H9 (cell line): ENCODE measurements at places on chromosomes 16 and 17.

DNA sequence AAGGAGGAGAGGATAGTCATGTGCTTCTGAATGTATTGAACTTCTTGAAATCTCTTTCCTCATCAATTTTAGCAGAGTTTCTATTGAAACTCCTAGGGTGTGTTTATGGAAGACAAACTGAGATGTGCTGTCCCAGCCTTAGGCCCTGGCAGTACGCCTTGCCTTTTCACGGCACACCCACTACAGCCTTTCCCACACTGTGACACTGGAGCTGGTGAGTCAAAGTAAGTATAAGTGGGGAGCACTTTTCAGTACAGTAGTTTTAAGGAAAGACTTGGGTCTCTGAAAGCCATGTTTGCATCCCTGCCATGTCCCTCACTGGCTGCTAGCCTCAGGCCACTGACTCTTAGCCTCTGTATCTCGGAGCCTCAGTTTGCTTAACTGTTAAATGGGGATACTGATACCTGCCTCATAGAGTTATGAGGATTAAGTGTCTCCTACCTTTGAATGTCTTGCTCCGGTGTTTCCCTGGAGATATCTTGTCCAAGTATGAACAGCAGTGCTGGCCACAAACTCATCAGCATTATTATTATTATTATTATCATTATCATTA, 144.7 kb upstream of the CRHR1 start:
- no peak overlapping the region for H3K4me3 ChIP-seq
- DNase-seq, result no peak
- H3K27me3 ChIP-seq, result no peaks in the 10 kb centered on the region
- H3K27ac ChIP-seq, result no peak overlapping the region
- H3K4me1 ChIP-seq, result no peaks in the 10 kb centered on the region
- H3K36me3 ChIP-seq, result peaks cover 24% of the 10 kb centered on the region

GRCh38 chr17:37191219-37191618, 184.6 kb upstream of the C17orf78 start:
- no peak overlapping the region for H3K27ac ChIP-seq
- no peak for DNase-seq
- peaks cover 53% of the 10 kb centered on the region for H3K36me3 ChIP-seq
- no peak overlapping the region for H3K4me3 ChIP-seq
- H3K27me3 ChIP-seq, result no peaks in the 10 kb centered on the region

DNA sequence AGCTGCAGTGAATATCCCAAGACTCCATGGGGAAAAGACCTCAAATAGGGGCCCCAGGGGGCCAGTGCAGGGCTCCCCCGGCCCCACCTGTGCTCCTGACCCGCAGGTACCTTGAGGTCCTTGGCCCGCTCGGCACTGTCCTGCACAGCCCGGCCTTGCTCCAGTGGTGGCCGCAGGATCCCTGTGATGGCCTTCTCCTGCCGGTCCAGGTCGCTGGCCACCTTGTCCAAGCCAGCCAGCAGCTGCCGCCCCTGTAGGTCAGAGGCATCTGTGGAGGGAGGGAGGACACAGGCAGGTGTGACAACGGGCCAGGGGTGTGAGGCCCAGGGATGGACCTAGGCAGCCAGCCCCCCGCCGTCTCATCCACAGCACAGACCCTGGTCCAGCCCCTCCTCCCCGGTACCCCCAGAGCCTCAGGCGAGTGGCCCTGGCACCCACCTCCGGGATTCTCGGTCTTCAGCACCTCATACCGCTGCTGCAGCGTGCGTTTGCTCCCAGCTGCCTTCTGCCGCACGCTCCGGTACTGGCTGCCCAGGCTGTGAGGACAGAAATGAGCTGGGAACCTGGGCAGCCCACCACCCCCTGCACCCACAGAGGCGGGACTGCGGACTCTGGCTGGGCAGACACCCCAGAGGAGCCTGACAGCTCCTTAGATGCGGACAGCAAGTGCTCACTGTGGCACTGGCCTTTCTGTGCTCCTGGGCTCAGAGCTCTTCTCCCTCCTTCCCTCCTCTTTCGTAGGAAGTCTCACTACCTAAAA, 43.7 kb downstream of the PPL start:
- H3K36me3 ChIP-seq, result peaks cover 70% of the 10 kb centered on the region

DNA sequence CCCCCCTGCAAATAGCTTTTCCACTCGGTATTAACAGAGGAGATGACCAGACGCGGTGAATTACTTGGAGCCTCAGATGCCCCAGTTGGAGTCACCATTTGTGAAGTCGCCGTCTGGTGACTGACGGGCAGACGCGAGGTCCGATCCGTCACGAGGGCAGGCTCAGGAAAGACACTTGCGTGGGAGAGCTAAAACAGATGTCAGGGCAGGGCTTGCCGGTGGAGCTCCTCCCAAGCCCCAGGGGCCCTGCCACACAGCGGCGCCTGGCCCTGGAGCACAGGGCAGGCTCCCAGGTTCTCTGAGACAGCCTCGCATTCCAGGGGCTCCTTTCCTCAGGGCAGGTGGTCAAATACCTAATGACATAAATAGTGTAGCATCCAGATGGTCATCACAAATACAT, 348.3 kb downstream of the C16orf95 start:
- no peak overlapping the region for H3K27ac ChIP-seq
- H3K27me3 ChIP-seq, result no peaks in the 10 kb centered on the region
- no peak for DNase-seq
- no peaks in the 10 kb centered on the region for H3K4me1 ChIP-seq
- no peaks in the 10 kb centered on the region for H3K36me3 ChIP-seq

DNA sequence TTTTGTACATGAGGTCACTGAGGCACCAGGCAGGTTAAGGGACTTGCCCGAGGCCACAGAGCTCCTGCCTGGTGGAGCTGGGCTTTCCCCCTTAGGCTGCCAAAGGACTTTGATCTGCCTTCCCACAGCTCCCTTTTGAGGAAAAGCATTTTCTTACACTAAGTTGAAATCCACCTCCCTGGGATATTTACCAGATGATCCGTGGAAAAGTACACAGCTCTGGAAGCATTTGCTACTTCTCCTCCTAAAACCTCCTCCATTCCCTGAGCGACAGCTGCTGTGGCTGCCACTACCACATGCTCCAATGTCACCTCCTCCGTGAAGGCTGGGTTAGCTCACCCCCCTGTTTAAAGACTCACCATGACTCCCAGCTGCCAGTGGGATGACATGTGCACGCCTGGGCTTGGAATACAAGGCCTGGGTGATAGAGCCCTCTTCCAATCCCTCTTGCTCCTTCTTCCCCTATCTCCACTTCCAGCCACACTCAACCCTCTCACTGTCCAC, 1.2 kb upstream of the MPRIP start:
- no peaks in the 10 kb centered on the region for H3K27me3 ChIP-seq
- peaks cover 3% of the 10 kb centered on the region for H3K36me3 ChIP-seq
- H3K4me1 ChIP-seq, result peaks cover 5% of the 10 kb centered on the region; the same call in 1 of the 2 replicates
- H3K27ac ChIP-seq, result no peak overlapping the region

- no peak overlapping the region for H3K4me3 ChIP-seq
- H3K27me3 ChIP-seq, result no peaks in the 10 kb centered on the region
- DNase-seq, result no peak
- no peak overlapping the region for H3K27ac ChIP-seq
Observed at GRCh38 chr17:75757086-75757681, 7.8 kb downstream of the GALK1 start.

- no peak overlapping the region for H3K4me3 ChIP-seq
- H3K4me1 ChIP-seq, result no peaks in the 10 kb centered on the region
- H3K27ac ChIP-seq, result no peak overlapping the region
- no peaks in the 10 kb centered on the region for H3K27me3 ChIP-seq
- H3K36me3 ChIP-seq, result no peaks in the 10 kb centered on the region
- DNase-seq, result no peak
Observed at GRCh38 chr17:60717814-60718213, 40.2 kb downstream of the BCAS3 start.

DNA sequence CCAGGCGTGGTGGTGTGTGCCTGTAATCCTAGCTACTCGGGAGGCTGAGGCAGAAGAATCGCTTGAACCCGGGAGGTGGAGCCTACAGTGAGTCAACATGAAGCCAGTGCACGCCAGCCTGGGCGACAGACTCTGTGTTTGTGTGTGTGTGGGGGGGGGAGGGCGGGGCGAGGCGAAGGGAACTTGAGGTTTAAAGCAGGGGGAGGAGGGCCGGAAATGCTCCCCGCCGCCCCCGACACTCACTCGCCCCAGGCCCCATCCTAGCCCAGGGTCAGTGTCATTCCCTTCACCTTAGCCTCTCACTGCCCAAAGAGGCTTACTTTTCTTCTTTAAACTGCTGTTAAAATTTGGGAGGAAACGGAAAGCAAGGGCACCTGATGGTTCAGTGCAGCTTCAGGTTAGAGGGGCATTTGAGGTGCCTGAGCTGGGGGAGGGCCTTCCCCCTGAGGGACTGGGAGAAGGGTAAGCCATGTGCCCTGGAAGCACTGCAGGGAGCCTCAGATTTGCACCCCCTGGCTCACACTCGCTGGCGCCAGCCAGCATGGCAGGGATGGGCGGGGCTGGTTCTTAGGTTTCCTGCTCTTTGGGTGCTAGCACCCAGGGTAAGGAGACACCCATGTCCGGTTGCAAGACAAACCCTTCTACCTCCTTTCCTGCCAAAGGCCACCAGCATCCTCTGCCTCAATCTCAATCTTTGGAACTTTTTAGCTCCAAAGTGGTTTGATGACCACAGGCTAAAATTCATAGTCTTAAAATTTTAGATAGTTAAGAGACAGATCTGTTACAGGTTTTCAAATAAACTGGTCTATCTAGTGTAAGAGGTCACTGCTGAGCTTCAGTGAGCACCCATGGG, 2.2 kb upstream of the LIMD2 start:
- no peak overlapping the region for H3K27ac ChIP-seq
- H3K27me3 ChIP-seq, result no peaks in the 10 kb centered on the region
- no peak for DNase-seq

- no peaks in the 10 kb centered on the region for H3K36me3 ChIP-seq
- no peak overlapping the region for H3K4me3 ChIP-seq
- H3K4me1 ChIP-seq, result no peaks in the 10 kb centered on the region
- no peak overlapping the region for H3K27ac ChIP-seq
- DNase-seq, result no peak
Observed at GRCh38 chr16:142405-142967, 4.0 kb upstream of the NPRL3 start.

- DNase-seq, result peak; percentile 80
- H3K4me3 ChIP-seq, result peak within 1 kb of the TSS; percentile 85
- H3K36me3 ChIP-seq, result peaks cover 33% of the 10 kb centered on the region
- H3K4me1 ChIP-seq, result 0 out of 2 replicates have a peak, but pooled peaks cover 4% of the 10 kb centered on the region
- H3K27me3 ChIP-seq, result no peaks in the 10 kb centered on the region
Observed at GRCh38 chr17:44219616-44220212, at the start of gene UBTF. UBTF (minus strand) TSS chr17:44219675; CDS start chr17:44218229, 1,446 bp downstream.

- no peak for DNase-seq
- no peaks in the 10 kb centered on the region for H3K27me3 ChIP-seq
- no peak overlapping the region for H3K27ac ChIP-seq
- H3K36me3 ChIP-seq, result no peaks in the 10 kb centered on the region
Observed at GRCh38 chr16:31243734-31244670, 15.8 kb upstream of the ITGAM start.

DNA sequence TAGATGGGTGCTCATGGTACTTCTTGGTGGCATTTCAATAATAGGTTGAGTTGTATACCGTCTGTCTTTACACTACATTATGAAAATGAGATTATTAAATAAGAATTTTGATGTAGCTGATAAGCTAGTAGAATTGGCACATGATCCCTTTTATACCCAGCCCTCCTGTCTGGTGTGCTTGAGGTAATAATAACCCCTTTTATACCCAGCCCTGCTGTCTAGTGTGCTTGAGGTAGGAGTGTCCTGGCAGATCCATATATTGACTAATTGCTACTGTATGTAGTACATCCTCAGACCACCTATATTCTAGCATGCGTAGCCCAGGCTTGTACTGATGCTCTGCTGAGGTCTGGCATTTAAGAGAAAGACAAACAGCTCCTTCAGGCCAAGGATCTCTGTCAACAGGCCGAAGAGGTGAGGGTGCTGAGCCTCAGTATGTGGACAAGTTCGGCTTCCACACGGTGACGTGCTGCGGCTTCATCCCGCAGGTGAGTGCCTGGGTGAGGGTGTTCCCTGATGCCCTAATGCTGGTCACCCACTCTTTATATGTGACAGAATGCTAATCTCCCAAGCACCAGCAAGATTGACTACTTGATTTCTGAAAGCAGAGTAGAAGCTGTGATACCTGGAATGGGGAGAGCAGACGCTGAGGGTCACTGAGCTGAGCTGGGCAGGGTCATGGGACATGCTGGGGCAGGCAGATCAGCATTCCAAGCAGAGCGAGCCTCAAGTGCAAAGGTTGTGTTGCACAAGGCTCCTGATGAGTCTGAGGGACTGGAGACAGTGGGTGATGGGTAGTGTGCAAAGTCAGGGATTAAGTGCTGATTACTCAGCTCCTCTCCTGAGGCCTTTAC, 5.7 kb downstream of the FN3K start:
- no peak for DNase-seq

GRCh38 chr16:23339787-23340186, 37.7 kb downstream of the SCNN1B start:
- DNase-seq, result no peak
- H3K27me3 ChIP-seq, result no peaks in the 10 kb centered on the region
- no peaks in the 10 kb centered on the region for H3K4me1 ChIP-seq
- H3K4me3 ChIP-seq, result no peak overlapping the region
- 0 out of 3 replicates have a peak, but pooled peaks cover 4% of the 10 kb centered on the region for H3K36me3 ChIP-seq

DNA sequence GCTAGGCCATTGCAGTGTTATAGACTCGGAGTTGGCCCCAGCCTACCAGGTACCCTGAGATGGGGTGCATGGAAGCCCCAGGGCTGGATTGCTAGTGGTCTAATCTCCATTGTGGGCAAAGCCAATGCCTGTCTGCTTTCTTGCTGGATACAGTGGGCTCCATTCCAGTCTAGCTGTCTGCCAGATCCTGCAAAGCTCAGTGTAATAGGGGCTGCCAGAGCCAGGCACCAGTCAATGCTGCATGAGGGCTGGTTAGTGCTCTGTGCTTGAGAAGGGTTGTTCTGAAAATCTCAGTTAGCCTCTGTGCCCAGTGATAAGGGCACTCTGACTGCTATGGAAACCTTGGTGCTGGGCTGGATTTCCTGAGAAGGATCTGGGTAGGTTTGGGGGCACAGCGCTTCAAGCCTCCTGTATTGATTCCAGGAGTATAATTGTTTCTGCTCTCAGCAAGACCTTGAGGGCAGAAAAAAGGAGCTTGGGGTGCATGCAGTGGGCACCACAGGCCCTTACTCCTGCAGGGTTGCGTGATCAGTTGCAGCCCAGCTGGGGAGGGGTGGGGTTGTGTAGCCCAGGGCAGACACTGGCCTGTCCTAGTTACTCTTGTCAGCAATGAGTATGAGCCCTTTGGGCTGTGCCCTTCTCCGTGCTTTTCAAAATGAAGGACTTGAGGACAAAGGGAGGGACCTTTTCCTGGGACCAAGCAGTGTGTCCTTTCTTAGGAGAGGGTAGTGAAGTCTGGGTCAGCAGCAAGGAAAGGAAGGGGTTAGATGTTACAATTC, 19.0 kb downstream of the SMPD3 start:
- H3K36me3 ChIP-seq, result no peaks in the 10 kb centered on the region
- H3K27me3 ChIP-seq, result no peaks in the 10 kb centered on the region

GRCh38 chr16:66551788-66552285, 539 bp upstream of the CKLF start:
- no peaks in the 10 kb centered on the region for H3K4me1 ChIP-seq
- H3K4me3 ChIP-seq, result peak overlapping the region; percentile 66
- no peaks in the 10 kb centered on the region; the same call in 1 of the 2 replicates for H3K27me3 ChIP-seq

DNA sequence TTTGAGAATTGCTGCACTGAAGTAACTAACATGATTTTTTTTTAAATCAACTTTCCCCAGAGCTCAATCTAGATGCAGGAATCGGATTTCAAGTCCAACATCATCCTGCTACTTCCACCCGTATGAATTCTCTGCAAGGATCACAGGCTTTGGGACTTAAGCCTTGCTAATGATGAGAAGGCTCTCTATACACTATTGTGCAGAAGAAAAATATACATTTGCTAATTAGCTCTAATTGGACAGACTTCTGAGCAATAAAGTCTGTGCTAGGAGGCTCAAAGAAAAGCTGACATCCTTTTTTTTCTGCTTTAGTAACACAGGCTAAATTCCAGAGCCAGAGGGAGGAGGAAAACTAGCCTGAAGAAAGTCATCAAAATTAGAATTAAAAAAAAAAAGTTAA, 433.6 kb downstream of the PMP22 start:
- peaks cover 5% of the 10 kb centered on the region for H3K36me3 ChIP-seq
- no peak overlapping the region for H3K27ac ChIP-seq
- H3K27me3 ChIP-seq, result no peaks in the 10 kb centered on the region
- H3K4me3 ChIP-seq, result no peak overlapping the region
- no peak for DNase-seq
- no peaks in the 10 kb centered on the region for H3K4me1 ChIP-seq
